ENCODE measurements at places on chromosomes 7 and 10. TPM values are rescaled to one million over a fixed set of nuclear protein-coding genes. Genes with fewer than 3 reads are reported as not detected.
A peak's percentile ranks its signal among the peaks of the same experiment; 100 is the strongest.

The HOGA1 gene
- not detected for total RNA-seq

The NCF1 gene
- total RNA-seq = not detected

The LRRC4 gene
- 2.2 TPM for total RNA-seq

The TCF7L2 gene
- total RNA-seq = 0.21 TPM

The SEMA4G gene
- 1.4 TPM for total RNA-seq

The SPDYE6 gene
- total RNA-seq = not detected

- no peak overlapping the region for H3K27ac ChIP-seq
- no peak for DNase-seq
- H3K4me3 ChIP-seq = no peak overlapping the region
- no peaks in the 10 kb centered on the region for H3K36me3 ChIP-seq
These were observed 71.2 kb upstream of the COL13A1 start for GRCh38 chr10:69730251-69731156.

DNA sequence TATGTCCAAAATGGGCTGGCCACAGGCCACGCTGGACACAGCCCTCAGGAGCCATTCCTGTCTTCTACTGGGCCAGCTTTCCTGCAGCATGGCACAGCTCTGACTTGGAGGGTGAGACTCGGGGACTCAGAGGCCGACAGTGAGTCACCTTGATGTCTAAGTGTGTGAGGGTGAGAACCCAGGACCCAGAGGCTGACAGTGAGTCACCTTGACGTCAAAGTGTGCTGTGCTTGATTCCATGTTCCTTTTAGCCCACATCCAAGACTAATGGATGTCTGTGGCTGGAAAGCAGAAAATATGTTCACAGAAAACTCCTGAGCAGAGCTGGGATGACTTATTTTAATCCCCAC lies 6.0 kb upstream of the FAM170B start:
- no peaks in the 10 kb centered on the region for H3K4me1 ChIP-seq
- no peaks in the 10 kb centered on the region for H3K36me3 ChIP-seq
- H3K27ac ChIP-seq = no peak overlapping the region
- no peak overlapping the region for H3K4me3 ChIP-seq

- H3K27ac ChIP-seq = no peak overlapping the region
- DNase-seq = no peak
- H3K27me3 ChIP-seq = peaks cover 50% of the 10 kb centered on the region
- no peaks in the 10 kb centered on the region for H3K36me3 ChIP-seq
- H3K4me3 ChIP-seq = peak overlapping the region; percentile 14
- peaks cover 17% of the 10 kb centered on the region for H3K4me1 ChIP-seq
These were observed 19.9 kb downstream of the POLL start for GRCh38 chr10:101568054-101568745.

GRCh38 chr7:134694299-134694698 lies 47.6 kb downstream of the BPGM start:
- DNase-seq = no peak
- H3K4me3 ChIP-seq = no peak overlapping the region
- peaks cover 11% of the 10 kb centered on the region for H3K4me1 ChIP-seq
- no peak overlapping the region for H3K27ac ChIP-seq
- H3K36me3 ChIP-seq = no peaks in the 10 kb centered on the region

DNA sequence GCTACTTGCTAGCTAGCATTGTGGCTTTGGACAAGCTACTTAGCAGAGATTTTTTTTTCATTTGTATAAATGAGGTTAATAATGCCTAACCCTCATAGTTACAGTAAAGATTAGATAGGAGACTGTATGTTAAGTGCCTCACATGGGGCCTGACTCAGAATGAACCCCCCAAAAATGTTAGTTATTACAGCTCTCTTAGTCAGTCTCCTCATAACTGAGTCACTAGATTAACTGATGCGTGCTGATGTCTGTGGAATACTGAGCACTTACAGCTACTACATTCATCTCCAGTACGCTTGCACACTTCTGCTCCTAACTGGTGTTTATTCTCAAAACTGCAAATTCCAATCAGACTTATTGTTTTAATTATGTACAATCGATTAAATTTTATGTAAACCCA lies 315.3 kb downstream of the SNX13 start:
- no peak for DNase-seq
- no peaks in the 10 kb centered on the region for H3K36me3 ChIP-seq
- H3K27ac ChIP-seq = no peak overlapping the region
- no peak overlapping the region for H3K4me3 ChIP-seq

DNA sequence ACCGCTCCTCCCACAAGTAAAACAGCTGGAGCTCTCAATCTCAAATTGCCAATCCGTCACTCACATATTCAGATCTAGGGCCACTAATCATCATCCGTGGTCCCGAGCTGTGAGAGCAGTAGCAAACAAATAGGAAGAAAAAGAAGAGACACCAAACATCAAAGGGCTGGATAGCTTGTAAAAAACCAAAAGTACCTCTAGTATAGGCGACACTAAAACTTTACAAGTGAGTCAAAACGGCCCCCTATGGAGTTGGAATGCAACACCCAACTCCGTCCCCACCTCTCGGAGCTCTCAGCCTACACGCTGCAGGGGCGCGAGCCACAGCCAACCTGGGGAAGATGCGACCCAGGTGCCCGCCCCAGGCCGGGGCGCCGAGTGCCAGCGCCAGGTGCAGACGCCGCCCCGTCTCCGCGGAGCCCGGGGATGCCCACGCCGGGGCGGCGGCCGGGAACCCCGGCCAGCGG lies 581 bp downstream of the FAM3C start:
- DNase-seq = peak; percentile 85
- H3K27ac ChIP-seq = peak overlapping the region; percentile 87
- peak overlapping the region; percentile 88 for H3K4me3 ChIP-seq
- H3K36me3 ChIP-seq = peaks cover 26% of the 10 kb centered on the region
- no peaks in the 10 kb centered on the region for H3K27me3 ChIP-seq
- peaks cover 36% of the 10 kb centered on the region for H3K4me1 ChIP-seq

GRCh38 chr7:38671911-38672905 lies 41.0 kb upstream of the AMPH start:
- no peak overlapping the region for H3K27ac ChIP-seq
- H3K27me3 ChIP-seq = peaks cover 11% of the 10 kb centered on the region
- no peaks in the 10 kb centered on the region for H3K4me1 ChIP-seq
- no peak overlapping the region for H3K4me3 ChIP-seq
- H3K36me3 ChIP-seq = no peaks in the 10 kb centered on the region

DNA sequence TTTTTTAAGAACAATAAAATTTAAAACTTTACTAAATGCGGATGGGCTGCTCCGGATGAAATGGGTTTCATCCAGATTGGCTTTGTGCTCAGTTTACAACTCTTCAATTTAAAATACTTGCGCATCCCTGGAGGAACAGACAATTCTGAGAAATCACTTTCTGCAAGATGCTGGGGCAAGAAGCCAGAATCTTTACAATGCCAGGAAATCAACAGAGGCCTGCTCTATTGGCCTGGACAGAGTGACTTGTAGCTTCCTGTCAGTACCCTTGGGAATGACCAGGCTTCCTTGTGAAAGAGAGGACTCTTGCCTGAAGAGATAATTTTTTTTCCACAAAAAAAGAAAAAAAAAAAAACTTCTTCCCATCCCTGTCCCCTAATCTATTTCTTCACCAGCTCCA lies 3.9 kb upstream of the FAM13C start:
- H3K4me1 ChIP-seq = peaks cover 5% of the 10 kb centered on the region
- DNase-seq = no peak
- H3K36me3 ChIP-seq = no peaks in the 10 kb centered on the region
- peaks cover 27% of the 10 kb centered on the region for H3K27me3 ChIP-seq
- no peak overlapping the region for H3K4me3 ChIP-seq
- no peak overlapping the region for H3K27ac ChIP-seq
